ENCODE measurements at places on chromosomes 13 and 19.
A peak's percentile ranks its signal among the peaks of the same experiment; 100 is the strongest.

DNA sequence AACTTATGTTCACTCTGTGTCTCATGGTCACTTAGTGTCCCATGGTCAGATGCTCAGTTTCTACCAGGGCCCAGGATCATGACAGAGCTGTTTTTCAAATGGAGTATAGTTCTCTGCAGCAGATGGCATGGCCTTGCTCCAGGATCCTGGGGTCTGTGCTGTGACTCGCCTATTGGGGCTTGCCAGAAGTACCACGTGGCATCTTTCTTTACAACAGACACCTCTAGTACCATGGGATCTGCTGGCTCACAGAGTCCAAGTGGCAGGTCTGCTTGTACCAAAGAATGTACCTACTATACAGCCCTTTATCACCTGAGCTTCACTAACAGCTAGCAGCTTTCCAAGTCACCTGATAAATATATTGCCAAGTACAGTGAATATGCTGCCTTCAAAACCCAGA, 6.0 kb upstream of the RNF6 start:
- ATAC-seq, result peak; percentile 6

DNA sequence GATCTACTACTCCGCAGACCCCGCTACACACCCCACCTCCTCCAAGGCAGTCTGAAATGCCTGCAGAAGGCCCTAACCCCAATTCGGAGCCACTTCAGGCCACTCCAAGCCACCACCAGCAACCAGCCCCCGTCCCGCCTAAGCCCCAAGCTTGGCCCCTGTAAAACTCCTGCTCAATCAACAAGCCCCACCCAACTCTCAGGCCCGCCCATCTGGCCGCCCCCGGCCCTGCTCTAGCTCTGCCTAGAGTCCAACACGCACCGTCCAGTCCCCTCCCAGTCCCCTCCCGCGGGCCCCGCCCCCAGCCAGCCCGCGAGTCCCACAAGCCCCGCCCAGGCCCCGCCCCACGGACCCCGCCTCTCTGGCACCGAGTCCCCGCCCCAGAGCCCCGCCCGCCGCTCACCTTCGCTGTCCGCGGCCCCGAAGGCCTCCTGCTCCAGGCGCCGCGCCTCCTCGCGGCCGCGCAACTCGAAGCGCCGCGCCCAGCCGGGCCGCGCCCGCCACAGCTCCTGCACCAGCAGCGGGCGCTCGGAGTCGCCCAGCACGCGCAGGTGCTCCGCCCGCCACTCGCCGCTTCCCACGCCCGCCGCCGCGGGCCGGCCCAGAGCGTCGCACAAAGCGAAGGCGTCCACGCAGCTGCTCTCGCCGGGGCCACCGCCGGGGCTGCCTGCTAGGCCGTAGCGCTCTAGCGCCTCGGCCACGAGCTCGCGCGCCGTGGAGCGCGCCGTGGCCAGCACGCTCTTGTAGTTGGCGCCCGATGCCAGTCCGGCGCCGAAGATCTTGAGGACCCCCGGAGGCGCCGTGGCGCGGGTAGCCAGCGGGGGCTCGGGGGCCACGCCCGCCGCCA, 1.6 kb downstream of the RASIP1 start:
- ATAC-seq, result peak; percentile 85

GRCh38 chr13:28716511-28716910, 2.3 kb downstream of the SLC46A3 start:
- ATAC-seq, result peak; percentile 31

DNA sequence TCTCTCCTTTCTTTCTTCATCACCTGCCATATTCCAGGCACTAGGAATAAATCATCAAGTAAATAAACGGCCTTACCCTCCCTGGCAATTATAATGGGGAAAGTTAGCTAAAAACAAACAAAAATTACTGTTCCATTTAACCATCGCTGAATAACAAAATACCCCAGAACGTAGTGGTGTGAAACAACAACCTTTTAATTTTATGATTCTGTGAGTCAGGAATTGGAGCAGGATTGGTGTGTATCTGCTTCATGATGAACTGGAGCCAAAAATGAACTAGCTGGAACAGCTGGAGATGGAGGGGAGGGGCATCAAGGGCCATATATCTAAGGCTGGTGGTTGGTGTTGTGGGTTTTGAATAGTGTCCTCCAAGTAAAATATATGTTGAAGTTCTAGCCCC, 3.7 kb upstream of the CADM4 start:
- ATAC-seq, result no peak

DNA sequence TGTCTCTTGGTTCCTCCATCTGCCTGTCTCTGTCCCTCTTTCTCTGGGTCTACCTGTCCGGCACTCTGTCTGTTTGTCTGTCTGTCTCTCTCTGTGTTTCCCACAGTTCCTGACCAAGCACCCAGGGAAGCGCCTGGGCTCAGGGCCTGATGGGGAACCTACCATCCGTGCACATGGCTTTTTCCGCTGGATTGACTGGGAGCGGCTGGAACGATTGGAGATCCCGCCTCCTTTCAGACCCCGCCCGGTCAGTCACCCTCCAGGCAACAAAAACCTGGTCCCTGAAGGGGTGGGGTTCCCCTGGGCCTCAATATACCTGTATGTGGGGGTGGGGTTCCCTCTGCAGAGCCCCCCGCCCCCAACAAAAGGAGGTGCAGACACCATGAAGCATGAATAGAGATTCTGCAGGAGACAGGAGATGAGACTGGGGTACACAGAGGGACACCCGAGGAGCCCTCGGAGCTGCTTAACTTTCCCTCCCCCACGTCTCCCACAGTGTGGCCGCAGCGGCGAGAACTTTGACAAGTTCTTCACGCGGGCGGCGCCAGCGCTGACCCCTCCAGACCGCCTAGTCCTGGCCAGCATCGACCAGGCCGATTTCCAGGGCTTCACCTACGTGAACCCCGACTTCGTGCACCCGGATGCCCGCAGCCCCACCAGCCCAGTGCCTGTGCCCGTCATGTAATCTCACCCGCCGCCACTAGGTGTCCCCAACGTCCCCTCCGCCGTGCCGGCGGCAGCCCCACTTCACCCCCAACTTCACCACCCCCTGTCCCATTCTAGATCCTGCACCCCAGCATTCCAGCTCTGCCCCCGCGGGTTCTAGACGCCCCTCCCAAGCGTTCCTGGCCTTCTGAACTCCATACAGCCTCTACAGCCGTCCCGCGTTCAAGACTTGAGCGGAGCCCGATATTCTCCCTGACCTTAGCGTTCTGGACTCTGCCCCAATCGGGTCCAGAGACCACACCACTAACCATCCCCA, 2.6 kb upstream of the CACNG7 start:
- peak; percentile 55 for ATAC-seq

DNA sequence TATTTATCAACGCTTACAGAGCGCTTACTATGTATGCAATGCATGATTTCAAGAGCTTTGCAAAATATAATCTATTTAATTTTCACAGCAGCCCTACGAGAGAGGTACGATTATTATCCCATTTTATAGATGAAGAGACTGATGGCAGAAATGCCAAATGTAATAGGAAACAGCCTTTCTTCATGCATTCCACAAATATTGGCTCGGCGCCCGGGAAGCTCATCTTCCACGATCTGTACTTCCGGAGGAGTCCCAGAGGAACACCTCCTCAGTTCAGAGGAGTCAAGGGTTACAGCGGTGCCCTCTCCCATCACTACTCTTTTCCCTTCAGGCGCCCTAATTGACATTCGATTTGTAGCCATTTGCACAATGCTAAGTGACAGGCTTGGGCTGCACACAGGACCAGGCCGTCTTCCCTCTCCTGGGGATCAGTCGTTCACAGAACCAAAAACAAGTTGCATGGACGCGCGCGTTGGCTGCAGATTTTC, 1.1 kb upstream of the ARHGAP35 start:
- ATAC-seq, result peak; percentile 0

- no peak for ATAC-seq
Measured at GRCh38 chr13:20713751-20714150, 10.3 kb downstream of the IL17D start.

- no peak for ATAC-seq
Measured at GRCh38 chr19:8517551-8518442, 3.8 kb upstream of the ZNF414 start.

DNA sequence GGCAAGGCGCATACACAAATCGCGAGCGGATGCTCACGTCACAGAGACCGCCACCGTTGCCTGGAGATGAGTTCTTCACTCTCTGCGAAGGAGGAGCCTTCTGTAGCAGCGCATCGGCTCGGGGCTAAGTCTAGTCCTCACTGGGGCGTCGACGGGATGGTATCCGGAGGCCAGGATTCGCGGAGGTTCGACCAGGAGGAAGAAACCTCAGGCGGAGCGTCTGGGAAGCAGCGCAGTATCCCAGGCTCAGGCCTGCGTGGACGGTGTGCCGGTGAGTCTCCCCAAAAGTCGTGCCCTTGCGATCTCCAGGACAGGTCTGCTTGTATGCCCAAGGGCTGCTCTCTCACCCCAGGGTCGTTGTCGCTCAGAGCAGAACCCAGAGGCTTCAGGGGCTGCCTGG, 40.4 kb downstream of the ZNF146 start:
- no peak for ATAC-seq

DNA sequence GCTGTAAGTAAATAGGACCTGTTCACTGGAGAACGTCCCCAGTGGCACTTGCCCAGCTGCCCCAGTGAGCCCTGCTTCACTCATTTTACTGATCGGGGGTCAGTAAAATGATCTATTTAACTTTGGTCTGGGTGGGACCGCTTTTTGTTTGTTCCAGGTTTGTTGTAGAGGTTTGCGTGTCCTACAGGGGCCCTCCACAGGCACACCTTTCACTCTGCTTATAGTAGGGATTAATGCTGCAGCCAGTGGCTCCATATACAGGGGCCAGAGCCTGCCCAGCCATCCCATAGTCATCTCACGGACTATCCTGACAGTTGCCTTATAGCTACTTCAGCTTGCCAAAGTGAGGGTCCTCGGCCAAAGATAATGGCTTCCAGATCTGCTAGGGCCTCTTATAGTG, 104.1 kb downstream of the DNAJC3 start:
- no peak for ATAC-seq

DNA sequence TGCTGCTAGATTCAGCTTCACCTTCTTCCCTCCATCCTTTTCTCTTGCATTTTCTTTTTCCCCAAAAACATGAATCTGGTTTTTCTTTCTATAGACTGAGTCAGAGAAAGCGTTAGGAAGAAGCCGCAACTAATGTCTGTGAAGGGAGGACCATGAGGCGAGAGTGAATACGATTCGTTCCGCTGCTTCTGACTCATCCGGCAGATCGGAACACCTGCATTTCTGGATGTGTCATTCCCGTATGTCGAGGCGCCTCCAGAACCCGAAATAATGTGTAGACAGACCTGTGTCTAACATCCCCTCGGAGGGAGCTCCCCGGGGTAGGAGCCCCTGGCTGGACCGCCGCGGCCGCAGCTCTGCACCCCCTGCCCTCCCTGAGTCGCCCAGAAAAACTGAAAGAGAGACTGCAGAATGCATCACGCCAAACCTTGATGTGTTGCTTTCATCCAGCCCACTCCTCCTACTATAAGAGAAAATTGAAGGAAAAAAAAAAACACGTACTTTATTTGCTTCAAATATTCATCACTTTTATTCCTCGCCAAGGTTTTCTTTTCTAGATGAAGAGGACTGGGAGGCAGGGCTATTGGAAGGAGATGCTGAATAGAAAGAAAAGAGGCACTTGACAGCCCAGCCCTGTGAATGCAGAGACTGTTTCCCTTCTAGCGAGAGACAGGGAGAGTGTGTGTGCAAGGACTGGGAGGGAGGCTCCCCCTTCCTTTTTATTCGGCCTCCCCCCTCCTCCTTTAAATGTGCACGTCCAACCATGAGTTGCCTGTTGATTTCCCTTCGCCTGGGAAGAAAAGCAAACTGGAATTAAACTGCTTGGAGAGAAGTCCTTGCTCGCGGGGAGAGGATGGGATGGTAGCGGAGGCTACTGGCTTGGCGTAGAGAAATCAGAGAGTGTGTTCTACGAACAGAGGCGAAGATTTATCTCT, 616 bp upstream of the PCDH17 start:
- peak; percentile 27 for ATAC-seq

DNA sequence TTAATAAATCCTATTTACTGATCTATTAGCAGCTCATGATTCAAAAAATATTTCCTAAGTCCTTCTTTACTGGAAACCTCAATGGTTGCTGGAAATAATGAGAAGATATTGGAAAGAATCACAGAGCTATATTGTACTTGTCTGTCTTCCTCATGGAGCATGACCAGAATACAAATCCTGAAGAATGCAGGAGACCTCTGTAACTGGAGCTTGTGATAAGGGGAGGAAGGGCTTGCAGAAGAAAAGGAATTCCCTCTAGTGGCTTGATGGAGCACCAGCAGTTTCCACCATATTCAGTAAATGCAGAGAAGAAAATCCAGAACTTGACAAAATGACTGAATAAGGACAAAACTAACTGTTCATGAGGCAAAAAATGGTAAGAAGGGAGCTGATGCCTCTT, 1333.1 kb downstream of the EFNB2 start:
- ATAC-seq, result no peak

DNA sequence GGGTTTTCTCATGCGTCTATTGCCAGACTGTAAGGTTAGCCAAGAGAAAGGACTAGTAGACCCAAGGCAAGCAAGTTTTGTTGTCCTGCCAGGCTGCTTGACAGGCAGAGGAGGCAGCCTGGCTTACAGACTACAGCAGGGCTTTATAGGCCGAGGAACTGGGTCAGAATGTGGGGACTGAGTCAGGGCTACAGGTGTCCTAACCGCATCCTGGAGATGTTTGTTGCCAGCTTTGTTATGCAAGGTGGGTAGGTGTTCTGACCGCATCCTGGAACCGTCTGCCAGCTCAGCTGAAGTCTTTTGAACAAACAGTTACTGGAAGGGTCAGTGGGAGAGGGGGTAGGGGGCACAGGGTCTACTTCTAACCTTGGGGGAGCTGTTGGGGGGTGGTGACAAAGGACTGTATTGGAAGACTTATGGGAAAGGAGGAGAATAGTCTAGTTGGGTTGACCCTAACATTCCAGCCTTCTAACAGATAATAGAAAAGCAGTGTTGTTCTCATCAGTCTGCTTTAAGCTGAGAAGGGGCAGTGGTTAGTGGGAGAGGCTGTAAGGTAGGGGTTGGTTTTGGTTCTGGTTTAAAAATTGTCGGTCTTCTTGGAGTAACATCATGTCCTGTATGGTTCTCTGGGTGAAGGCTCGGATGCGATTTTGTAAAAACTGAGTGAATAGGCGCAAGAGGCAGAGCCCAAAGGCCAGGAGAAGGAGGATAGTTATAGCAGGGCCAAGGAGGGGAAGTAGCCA, 913.8 kb upstream of the SLITRK5 start:
- ATAC-seq, result no peak

DNA sequence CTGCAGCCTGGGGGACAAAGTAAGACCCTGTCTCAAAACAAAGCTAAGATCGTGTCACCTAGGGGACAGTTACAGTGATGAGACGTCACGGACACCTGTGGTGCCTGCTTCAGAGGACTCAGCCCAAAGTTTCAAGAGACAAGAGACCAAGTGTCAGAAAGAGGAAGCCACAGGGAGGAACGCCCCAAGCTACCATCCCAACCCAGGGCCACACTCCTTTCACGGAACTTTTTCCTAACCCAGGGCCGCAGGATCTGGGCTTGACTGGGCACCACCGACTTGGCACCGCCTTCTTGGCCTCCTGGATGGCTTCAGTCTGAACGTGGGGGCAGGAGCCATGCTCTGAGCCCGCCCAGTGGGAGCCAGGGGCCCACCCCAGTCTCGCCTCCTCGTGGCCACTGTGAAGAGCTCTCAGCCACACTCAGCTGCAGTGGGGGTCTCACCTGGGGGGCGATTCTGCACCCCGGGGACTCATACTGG, 8.5 kb downstream of the MOB3A start:
- no peak for ATAC-seq
